Natural killer cell (primary cell): ENCODE measurements at places on chromosomes 1 and 21. TPM values are rescaled to one million over a fixed set of nuclear protein-coding genes. Genes with fewer than 3 reads are reported as not detected.

GRCh38 chr1:78274814-78275213 lies 216.0 kb upstream of the PTGFR start:
- no peak for DNase-seq

DNA sequence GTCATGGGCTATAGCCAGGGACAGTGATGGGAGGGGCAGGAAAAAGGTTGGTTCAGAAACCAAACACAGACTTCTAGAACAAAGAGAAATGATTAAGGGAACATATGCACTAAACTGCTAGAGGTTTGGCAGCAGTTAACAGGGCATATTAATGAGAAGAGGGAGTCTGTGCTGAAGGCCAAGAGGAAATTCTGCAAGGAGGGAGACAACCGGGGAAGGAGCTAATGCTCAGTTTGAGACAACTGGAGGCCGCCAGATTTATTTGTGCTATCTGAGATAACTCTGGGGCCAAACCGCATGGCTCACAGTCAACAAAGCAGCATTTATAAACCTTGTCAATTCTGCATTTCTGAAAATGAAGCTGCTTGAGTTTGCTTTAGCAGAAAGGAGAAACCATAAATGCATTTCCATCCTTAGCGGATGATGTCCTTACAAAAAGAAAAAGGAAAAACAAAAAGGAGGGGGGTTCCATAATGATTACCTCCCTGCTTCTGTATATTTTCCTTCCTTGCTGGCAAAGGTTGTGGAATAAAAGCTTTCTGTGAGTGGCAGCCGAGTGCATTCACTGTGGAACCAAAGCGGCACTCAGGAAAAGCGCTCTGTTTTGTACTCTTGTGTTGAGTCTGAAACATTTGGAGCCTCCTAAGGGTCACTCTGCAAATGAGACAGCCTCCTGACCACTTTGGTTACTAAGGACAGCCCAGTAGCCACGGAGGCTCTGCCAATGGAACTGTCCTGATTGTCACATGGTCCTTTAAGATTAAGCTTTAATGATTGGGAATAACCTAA lies 70.3 kb downstream of the SIM2 start:
- no peak for DNase-seq

GRCh38 chr1:15153184-15153841 lies at the start of gene TMEM51:
Gene TMEM51 (plus strand): TSS chr1:15153747. CDS start chr1:15215088, 61,341 bp downstream.
- DNase-seq = no peak

DNA sequence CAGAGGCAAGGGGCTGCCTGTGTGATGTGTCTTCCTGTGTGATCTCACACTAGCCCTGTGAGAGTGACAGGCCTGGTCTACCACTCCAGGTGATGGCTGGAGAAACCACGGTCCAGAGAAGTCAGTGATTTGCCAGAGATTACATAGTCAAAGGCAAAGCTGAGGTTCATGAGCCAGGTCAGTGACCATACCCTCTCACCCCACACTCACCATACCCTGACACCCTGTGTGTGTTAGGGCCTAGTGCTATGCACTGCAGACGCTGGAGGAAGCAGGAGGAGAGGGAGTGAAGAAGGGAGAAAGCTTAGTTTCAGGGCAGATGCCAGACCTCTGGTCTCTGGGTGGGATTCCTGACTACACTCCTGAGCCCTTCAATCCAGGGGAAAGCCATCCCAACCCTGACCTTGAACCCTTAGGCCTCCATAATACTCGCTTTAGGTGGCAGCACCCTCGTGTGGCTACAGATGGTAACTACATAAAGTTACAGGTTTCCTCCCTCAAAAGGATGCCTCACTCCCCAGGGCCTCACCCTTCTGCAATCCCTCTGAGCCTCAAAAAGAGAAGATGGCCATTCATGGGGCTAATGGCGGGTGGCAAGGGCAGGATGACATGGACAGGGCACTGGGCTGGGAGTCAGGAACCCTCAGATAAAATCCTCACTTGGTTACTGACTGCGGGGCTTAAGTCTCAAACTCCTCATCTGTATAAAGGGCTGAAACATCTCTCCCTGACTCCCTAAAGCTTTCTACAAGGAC lies 20.8 kb upstream of the SDC3 start:
- DNase-seq = peak; percentile 54

- DNase-seq = no peak
These were observed 106.8 kb downstream of the HHIPL2 start for GRCh38 chr1:222441066-222441465.

GRCh38 chr1:242651817-242652216 lies 127.3 kb upstream of the PLD5 start:
- no peak for DNase-seq

- DNase-seq = no peak
These were observed 16.4 kb downstream of the WNT4 start for GRCh38 chr1:22126531-22126930.

- no peak for DNase-seq
These were observed 4.5 kb downstream of the KANK4 start for GRCh38 chr1:62314454-62315350.

DNA sequence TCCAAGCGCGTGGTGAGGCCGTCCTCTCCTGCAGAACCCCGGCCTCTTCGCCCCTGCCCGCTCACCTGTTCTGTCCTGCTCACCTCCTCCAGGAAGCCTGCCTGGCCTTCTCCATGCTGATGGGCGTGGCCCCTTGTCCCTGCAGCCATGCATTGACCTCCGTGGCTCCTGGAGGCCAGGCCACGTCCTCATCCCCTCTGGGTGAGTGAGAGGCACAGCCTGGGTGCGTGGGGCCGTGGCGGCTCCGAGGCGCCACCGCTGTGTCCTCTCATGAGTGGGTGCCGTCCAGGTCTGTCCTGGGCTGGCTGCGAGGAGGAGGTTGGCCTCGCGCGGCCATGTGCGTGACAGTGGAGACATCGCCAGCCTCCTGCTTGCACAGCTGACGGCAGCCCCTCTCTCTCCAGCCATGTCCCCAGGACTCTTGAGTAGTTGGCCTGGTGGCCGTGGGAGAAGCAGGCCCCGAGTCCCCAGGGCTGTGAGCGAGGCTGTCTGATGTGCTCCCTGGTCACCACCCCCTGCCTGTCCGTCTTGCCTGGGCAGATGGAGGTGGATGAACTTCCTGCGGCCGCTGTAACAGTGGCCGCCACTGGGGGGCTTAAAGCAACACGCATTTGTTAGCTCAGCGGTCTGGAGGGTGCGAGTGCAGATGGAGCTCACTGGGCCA lies 58.1 kb downstream of the PRKCZ start:
- DNase-seq = no peak

- no peak for DNase-seq
These were observed 21.0 kb downstream of the C1orf174 start for GRCh38 chr1:3879099-3879498.

- no peak for DNase-seq
These were observed 4.3 kb upstream of the CCN1 start for GRCh38 chr1:85576266-85576641.

GRCh38 chr21:42684109-42684916 lies 30.9 kb downstream of the PDE9A start:
- DNase-seq = peak; percentile 69

DNA sequence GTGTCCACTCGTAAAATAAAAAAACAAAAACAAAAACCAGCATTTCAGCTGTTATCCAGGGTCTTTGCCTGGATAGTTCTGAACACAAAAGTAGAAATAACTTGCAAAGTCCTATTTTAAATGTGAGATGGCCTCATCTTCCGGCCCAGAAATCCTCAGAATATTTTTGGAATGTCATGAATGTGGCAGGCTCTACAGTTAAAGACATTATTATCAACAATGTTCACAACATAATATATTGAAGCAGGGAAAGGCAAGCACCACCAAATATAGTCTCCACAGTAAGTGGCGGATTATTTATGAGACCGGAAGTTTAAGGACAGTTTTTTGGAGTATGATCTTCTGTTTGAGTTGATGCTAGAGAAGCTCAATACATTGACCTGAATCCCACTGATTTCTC lies 1.2 kb upstream of the C1orf198 start:
- no peak for DNase-seq

DNA sequence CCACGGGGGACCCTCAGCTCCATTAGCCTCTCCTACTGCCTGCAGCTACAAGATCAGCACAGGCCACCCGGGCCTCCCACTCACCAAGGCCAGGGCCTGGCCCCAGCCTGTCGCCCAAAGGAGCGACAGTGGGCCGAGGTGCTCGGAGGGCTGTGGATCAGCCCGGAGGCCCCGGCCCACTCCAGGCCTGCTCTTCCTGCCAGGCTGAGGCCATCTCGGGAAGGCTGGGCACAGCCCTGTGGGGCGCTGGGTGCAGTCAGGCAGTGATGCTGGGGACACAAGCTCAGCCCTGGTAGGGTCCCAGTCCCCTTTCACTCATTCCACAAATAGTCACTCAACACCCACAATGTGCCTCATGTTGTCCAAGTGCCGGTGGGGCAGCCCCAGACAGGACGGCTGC lies 58.8 kb downstream of the CASZ1 start:
- DNase-seq = no peak

GRCh38 chr1:57138432-57139078 lies 172.7 kb upstream of the C8B start:
- DNase-seq = no peak

- DNase-seq = peak; percentile 76
These were observed 587.3 kb downstream of the PTPRC start for GRCh38 chr1:199226163-199226562.

GRCh38 chr1:82775406-82776000 lies 974.8 kb downstream of the ADGRL2 start:
- no peak for DNase-seq

DNA sequence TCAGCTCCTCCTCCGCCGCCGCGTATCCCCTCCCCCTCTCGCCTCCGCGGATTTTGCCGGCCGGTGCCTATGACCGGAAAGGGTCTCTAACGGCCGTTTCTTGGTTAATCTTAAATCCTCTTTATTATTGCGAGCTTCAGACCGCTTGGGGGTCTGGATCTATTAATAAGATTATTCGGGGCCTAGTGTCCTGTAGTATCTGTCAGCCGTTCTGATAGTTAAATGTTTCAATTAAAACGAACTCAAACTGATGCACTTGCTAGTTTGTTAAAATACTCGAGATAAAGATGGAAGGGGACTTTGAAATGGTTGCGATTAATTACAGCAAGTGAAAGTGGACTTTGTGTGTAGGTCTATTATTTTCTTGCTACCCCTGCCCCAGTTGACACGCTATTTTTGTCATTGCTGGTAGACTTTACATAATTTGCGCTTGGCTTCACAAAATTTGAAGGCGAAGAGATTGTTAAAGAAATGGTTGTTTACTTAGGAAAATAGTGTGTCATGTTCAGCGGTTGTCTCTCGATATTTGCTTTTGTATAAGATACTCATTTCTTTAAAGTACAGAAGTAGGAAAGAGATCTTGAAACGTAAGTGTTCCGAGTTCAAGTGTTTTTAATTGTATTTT lies 779 bp downstream of the SON start:
- DNase-seq = no peak

DNA sequence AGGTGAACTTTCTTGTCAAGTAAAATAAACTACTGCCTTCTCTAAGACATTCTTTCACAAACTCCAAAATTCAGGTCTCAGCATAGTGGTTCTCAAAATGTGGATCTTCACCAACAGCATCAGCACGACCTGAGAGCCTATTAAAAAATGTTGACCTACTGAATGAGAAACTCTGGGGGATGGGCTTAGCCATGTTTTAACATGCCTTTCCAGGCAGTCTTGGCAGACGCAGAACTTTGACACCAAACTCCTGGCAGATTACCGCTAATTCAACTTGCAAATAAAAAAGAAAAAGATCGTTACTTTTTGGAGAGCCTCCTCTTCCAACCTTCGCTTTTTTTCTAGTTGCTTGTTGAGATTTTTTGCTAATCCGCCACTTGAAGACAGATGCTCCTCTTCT lies 35.1 kb downstream of the ARHGAP29 start:
- DNase-seq = no peak

The PYGO2 gene
- total RNA-seq = 21.6 TPM

The IRF6 gene
- 11.2 TPM for total RNA-seq

The TTC34 gene
- 0.80 TPM for total RNA-seq

The PHLDA3 gene
- 1.7 TPM for total RNA-seq

The NUDT4B gene
- total RNA-seq = 3.9 TPM

The MASP2 gene
- 0.16 TPM for total RNA-seq

The SHE gene
- total RNA-seq = 0.10 TPM

The LPAR3 gene
- total RNA-seq = 0.64 TPM

The PROK1 gene
- not detected for total RNA-seq

The OR2L2 gene
- not detected for total RNA-seq

The CYP2J2 gene
- 0.20 TPM for total RNA-seq

The RGS1 gene
- total RNA-seq = 343 TPM

The CD1E gene
- total RNA-seq = 0.73 TPM

The TRIM58 gene
- total RNA-seq = 3.9 TPM

The AMPD1 gene
- not detected for total RNA-seq

The CHI3L1 gene
- 1.0 TPM for total RNA-seq

The CTTNBP2NL gene
- total RNA-seq = 0.15 TPM

The SPTA1 gene
- not detected for total RNA-seq

The PTCH2 gene
- 1.8 TPM for total RNA-seq
